ENCODE measurements at places on chromosomes 12 and 14.

- no peak for DNase-seq
These were observed 62.6 kb downstream of the FBXL14 start for GRCh38 chr12:1531654-1532374.

GRCh38 chr12:6899427-6899826, 5.2 kb upstream of the LRRC23 start:
- DNase-seq, result no peak

- DNase-seq, result no peak
These were observed 35.1 kb downstream of the MYL2 start for GRCh38 chr12:110885152-110885840.

GRCh38 chr12:105351523-105351922, 21.0 kb downstream of the C12orf75 start:
- no peak for DNase-seq

DNA sequence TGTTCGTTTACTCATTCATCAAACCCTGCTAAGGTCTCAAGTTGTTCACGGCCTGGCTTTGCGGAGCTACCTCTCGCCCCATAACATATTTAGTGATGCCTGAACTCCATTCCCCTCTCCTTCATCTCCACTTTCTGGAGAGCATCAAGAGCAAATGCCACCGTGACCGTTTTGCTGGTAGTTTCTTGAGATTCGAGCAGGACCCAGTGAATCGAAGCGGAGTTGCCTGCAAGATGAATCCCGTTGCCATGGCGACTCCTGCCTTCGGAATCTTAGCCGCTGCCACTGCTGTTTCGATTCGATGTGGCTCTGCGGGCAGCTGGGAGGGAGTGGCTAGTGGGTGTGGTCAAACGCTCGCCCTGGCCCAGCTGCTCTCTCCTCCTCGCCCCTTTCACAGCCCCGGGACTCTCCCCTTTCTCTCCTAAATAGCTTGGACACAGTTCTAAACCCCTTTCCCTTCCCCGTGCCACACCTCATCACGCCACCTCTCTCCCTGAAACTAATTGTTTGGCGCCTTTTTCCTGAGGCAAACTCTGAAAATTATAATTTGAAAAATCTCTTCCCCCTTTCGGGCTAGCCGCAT, 1.4 kb downstream of the DAAM1 start:
- peak; percentile 81 for DNase-seq

- peak; percentile 87 for DNase-seq
These were observed at the start of gene SLC16A7 for GRCh38 chr12:59595883-59596540. TSS of gene SLC16A7 (plus strand) at chr12:59596029. CDS start at chr12:59704802, 108,773 bp downstream.

DNA sequence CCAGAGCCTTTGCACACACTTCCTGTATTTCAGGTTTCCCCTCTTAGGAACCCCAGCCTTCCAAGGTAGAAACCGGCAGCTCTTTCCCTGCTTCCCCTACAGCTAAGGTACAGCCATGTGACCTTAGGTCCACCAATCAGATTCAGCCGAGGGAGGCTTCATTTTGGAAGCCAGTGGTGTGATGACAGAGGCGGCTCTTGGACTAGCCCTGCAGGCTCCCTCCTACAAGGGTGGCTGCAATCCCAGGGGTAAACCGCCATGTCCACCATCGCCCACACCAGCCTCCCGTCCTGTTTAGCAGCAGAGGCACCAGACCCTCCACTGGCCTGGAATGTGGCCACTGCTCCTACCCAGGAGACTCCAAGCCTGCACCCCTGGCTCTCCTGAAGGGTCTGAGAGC, 65.6 kb downstream of the SERPINA3 start:
- DNase-seq, result no peak

DNA sequence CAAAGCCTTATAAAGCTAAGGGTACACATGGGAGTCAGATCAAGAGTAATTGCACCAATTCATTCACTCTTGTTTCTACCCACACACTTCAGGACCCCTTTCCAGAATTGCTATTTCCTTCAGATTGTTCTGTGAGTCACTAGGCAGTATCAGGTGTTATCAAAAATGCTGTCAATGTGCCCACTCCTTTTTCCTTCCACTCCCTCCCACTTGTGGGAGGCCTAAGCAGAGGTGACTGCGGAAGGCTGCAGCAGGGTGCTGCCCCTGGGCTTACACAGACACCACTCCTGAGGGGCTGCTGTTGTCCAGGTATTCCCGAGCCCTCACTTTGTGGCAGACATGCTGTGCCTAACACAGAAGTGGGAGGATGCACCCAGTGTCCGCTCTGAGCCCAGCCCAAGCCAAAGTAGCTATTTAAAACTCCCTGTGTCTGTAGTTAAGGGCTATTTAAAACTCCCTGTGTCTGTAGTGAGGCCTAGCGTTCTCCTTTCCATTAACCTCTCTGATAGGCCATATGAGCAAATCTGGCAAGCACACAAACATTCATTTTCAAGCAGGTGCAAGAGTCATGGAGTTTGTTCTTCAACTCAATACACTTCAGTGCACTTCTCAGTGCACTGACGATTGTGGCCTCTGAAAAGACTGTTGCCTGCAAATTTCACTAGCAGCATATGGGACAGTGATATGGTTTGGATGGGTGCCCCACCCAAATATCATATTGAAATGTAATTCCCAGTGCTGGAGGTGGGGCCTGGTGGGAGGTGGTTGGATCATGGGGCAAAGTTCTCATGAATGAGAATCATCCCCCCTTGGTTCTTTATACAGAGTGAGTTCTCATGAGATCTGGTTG, 117.8 kb downstream of the PHLDA1 start:
- DNase-seq, result no peak

- no peak for DNase-seq
These were observed 65.3 kb downstream of the KLHL28 start for GRCh38 chr14:44896275-44897040.

All from immature natural killer cell (primary cell).